Mucosa of descending colon (tissue), 3 donors: ENCODE measurements at places on chromosomes 16 and 17.

DNA sequence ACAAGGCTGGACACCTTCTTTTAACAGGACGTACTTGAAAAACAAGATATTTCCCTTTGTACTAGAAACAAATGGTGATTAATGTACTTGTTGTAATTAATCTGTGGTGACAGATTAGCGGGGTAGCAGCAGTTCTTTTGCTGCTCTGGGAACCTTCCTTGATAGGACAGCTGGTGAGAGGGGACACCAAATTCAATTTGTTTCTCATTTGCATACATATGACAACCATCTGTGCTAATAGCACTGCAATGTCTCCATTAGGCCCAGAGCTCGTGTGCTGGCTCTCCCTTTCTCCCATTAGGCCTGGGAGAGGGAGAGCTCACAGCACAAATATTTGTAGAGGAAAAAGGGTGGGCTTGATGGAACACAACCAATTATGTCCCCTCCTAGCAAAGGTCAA, 221.0 kb upstream of the HS3ST3A1 start:
- no peak for DNase-seq

- DNase-seq, result peak; percentile 87
Measured at GRCh38 chr17:27651411-27652345, 20.7 kb downstream of the LGALS9 start.

GRCh38 chr16:85227084-85227945, 115.0 kb upstream of the CIBAR2 start:
- no peak for DNase-seq

DNA sequence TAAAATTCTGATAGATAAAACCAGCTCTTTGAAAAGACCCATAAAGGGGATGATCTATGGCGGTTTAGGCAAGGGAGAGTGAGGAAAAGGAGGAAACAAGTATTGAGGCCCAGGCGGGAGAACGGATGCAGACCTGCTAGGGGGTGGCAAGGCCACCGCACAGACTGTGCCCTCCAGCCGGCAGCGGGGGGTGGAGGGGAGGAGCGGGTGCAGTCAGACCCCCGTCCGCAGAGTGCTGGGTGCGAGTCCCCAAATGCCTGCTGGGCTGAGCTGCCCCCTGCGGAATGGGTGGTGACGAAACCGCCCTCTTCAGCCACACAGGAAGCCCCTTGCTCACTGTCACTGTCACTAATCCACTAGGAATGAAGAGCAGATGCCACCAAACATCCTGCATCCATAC, 46.0 kb downstream of the LMF1 start:
- DNase-seq, result no peak

GRCh38 chr17:13365331-13365730, 236.4 kb downstream of the HS3ST3A1 start:
- no peak for DNase-seq

DNA sequence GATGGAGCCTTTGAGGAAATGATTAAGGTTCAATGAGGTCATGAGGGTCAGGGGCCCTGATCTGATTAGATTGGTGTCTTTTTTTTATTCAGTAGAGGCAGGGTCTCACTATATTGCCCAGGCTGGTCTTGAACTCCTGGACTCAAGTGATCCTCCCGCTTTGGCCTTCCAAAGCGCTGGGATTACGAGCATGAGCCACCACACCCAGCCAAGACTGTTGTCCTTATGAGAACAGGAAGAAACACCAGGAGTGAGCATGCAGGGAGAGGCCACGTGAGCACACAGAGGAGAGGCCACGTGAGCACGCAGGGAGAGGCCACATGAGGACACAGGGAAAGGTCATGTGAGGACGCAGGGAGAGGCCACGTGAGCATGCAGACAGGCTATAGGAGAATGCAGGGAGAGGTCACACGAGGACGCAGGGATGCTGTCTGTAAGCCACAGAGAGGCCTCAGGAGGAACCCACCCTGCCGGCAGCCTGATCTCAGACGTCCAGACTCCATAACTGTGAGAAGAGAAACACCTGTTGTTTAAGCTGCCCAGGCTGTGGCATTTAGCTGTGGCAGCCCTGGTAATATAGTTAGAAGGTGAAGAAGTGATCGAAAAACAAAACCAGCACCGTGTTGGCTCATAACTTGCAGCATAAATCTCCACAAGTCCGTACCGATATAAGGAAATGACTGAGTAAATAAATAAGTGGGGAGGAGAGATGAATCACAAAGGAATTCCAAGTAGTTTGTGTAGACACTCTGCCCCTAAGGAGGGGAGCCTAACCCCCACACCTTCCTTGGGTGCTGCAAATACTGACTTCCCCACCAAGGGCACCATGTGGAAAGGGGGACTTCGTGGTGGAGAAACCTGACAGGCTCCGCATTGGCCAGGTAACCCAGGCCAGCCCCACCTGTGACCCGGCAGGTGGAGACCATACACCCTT, 14.6 kb upstream of the CSNK1D start:
- peak; percentile 97 for DNase-seq

- DNase-seq, result peak; percentile 86
Measured at GRCh38 chr17:3961564-3962047, 2.6 kb downstream of the ATP2A3 start.

DNA sequence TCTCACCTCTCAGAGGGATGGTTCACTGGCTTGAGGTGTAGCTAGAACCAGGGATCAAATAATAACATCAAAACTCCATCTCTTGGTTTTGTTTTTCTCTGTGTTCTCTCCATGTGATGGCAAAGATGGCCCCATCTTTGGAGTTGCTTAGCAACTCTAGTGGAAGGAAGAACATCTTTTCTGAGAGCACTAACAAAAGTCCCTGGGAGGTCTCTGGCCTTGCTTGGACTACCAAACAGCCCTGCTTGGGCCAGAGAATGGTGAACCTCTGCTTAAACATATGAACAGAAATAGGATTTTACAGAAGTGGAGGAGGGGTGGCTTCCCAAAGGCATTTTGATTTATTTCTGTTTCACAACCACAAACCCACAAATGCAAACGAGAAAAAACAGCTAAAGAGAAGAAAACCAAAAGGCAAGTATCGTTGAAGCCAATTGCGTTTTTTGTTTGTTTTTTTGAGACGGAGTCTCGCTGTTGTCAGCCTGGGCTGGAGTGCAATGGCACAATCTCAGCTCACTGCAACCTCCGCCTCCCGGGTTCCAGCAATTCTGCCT, 13.2 kb downstream of the GABARAPL2 start:
- no peak for DNase-seq

- peak; percentile 55 for DNase-seq
Measured at GRCh38 chr16:50547340-50548124, 664 bp upstream of the NKD1 start.

DNA sequence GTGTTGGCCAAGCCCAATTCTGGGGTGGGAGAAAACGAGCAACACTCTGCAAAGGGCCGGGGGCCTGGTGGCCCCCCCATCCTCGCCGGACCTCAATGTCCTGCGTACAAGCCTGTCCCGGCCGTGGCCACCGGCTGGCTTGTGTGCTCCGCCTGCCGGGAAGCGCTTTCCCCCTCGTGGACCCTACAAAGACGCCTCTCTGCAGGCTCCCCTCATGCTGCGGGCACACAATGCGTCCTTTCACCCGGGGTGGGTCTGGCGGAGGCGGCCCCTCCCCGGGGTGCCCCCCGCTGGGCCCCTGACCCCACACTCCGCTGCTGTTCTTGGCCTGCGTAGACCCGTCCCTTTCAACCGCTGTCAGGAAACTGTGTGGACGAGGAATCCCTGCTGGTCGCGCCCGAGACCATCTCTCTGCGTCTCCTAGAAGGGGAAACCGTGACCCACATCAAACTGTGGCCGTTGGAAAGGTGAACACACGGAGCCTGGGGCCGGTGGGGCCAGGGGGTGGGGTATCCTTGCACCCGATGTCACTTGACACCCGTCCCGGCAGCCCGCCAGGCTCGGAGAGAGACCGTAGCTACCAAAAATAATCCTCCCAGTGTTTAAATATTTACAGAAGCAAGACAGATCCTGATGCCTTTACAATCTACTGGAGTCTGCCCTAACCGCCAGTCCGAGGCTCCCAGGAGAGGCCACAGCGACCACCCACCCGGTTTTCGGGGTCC, 43.6 kb downstream of the TBC1D16 start:
- peak; percentile 64 for DNase-seq

- DNase-seq, result no peak
Measured at GRCh38 chr16:17370223-17370707, 100.5 kb downstream of the XYLT1 start.

DNA sequence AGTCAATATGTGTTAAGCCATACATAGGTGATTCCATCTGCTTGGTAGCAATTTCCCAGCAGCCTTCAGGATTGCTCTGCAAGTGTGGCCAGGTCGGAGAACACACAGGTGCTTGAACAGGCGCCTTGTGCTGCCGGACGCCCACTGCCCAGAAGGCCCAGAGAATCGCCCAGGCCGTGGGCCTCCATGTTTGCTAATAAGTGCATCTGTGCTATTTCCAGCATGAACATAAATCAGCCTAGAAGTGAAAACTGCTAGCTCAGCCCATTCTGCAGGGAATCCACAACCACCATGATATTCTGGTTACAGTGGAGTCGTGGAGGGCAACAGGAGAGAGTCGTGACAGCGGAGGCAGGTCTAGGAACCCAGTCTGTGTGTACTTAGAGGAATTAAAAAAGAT, 78.1 kb downstream of the ZFHX3 start:
- no peak for DNase-seq

- DNase-seq, result peak; percentile 69
Measured at GRCh38 chr16:71883168-71883848, 674 bp downstream of the ZNF821 start.

- no peak for DNase-seq
Measured at GRCh38 chr16:47096297-47096696, 47.4 kb downstream of the NETO2 start.

GRCh38 chr16:80931801-80932707, 74.6 kb downstream of the CMC2 start:
- DNase-seq, result peak; percentile 61

DNA sequence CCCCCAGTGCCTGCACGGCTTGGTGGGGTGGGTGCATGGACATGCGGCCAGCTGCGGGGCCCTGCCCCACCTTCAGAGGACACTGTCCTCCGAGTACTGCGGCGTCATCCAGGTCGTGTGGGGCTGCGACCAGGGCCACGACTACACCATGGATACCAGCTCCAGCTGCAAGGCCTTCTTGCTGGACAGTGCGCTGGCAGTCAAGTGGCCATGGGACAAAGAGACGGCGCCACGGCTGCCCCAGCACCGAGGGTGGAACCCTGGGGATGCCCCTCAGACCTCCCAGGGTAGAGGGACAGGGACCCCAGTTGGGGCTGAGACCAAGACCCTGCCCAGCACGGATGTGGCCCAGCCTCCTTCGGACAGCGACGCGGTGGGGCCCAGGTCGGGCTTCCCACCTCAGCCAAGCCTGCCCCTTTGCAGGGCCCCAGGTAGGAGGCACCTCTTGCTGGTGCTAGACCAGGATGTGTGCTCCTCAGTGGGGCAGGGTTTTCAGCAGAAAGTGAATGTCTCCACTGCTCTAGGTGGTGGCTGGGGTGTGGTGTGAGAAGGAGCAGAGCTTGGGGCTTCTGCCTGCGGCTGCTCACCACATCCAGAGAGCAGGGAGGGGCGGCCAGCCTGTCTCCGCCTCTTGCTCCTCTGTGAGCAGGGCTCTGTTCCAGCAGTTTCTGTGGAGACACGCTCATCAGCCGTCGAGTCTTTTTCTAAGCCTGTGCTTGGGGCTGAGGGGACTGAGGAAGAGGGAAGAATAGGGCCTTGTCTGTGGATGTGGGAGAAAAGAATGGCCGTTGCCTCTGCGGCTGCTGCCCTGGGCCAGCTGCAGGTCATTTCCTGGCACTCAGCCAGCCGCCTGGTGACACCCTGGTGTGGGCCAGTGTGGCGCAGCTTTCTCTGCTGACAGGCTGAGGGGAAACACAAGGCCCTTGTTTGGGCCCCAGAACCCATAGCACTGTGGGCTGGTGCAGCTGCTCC, 2.2 kb downstream of the ZNF276 start:
- DNase-seq, result peak; percentile 64

DNA sequence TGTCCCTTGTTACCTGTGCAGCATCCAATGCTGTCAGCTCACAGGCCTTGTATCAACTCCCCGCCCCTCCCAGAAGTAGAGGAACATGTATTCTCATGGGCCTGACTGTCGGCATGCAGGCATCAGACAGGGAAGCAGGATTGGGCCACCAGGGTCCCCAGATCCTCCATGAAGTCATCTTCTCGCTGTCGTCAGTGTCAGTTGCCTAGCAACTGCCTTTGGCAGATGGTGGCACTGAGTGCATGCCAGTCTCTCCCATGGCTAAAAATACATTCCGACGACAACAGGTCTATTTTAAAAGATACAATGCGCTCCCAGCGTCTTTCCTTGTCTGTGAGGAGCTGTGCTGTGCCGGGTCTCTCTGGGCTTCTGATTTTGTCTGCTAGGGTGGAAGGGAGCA, 36.8 kb upstream of the CES5A start:
- DNase-seq, result no peak

DNA sequence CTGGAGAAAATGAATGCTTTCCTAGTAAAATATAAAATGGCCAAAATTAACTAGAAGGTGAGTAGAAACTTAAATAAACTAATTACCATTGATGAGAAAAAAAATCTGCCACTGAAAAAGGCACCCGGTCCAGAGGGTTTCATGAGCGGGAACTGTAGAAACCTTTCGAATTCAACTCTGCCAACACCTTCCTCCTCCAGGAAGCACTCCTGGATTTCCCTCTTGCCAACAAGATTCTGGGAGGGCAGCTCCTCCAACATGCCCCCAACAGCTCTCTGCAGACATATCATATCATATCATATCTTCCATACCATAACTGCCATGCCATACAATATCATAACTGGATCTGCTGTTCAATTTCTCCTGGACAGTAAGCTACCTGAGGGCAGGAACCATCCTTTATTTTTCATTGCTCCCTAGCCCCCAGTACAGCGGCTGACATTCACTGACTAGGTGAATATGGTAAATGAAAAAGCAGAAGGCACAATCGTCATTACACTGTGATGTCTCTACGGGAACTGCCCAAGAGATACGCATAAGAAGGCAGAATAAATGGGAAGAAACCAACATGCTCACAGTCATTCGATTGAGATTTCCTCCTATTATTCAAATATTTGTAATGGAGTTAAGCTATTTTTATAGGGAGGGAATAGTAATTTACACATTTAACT, 9.2 kb downstream of the ARHGAP27 start:
- no peak for DNase-seq

GRCh38 chr16:77375396-77375795, 59.4 kb downstream of the ADAMTS18 start:
- DNase-seq, result no peak
